ENCODE measurements at places on chromosomes 11 and 22. TPM values are rescaled to one million over a fixed set of nuclear protein-coding genes. Genes with fewer than 3 reads are reported as not detected.

TMEM45B gene
- polyA plus RNA-seq, result not detected

EHF gene
- polyA plus RNA-seq, result not detected

PANX2 gene
- 1.4 TPM for polyA plus RNA-seq

PLAAT5 gene
- polyA plus RNA-seq, result not detected

TTC28 gene
- polyA plus RNA-seq, result 5.6 TPM

ZDHHC13 gene
- 16.7 TPM for polyA plus RNA-seq

ME3 gene
- polyA plus RNA-seq, result 15.8 TPM

MPPED2 gene
- polyA plus RNA-seq, result not detected

ISX gene
- not detected for polyA plus RNA-seq

KRTAP5-9 gene
- polyA plus RNA-seq, result 0.09 TPM

- no peak for DNase-seq
Observed at GRCh38 chr11:42311514-42311913, 852.1 kb upstream of the LRRC4C start.

GRCh38 chr11:128708660-128709059 is 14.8 kb downstream of the FLI1 start:
- no peak for DNase-seq

DNA sequence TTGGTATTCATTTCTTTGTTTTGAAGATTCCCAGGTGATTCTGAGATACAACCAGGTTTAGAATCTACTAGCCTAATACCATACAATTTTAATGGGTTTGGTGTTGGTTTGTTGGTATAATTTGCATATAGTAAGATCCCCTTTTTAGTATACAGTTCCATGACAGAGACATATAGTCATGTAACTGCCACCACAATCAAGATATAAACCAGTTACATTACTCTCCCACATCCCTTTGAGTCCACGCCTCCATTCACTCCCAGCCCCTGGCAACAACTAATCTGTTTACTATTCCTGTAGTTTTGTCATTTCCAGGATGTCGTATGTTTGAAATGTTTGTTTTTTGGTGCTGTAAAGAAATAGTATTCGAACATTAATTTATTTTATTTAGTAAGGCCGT is 4.3 kb downstream of the ASRGL1 start:
- no peak for DNase-seq

DNA sequence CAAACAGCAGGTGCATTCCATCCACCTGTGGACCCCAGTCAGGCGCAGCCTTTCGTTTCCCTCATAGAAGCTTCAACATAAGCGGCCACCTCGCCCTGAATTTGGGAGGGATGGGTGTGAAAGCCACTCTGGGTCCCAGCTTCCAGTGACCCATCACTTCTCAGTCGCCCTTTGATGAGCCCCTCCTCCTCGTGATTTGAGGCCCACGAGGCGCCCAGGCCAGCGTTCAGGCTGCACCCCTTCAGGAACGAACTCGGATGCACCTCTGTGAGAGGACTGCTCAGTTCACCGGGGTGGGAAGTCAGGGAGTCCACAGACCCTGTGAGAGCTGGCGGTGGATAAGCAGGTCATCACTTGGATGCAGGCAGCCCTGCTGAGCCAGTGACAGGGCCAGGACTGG is 1118.2 kb downstream of the BRD1 start:
- no peak for DNase-seq

- no peak for DNase-seq
Observed at GRCh38 chr22:44402196-44403111, 89.7 kb upstream of the SHISAL1 start.

- no peak for DNase-seq
Observed at GRCh38 chr11:34120651-34121050, 15.2 kb downstream of the NAT10 start.

GRCh38 chr22:28902490-28902889 is 19.1 kb downstream of the ZNRF3 start:
- no peak for DNase-seq

DNA sequence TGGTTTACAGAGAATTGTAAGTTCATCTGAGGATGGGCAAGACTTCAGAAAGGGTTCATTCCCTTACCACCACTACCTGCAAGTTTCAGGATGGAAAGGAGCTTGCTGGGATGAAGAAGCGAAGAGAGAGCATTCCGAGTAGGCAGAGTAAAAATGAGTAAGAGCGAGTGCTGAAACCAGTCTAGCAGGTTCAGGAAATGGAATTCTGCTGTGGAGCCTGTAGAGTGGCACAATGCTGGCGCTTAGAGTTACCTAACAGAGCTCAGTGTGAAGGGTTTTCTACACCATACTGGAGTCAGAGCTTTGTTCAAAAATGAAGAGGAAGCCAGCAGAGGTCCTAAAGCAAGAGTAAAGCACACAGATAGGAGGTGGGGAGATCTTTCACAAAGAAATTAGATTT is 179.2 kb upstream of the ZC3H12C start:
- no peak for DNase-seq

GRCh38 chr11:120212259-120212878 is 1.5 kb downstream of the OAF start:
- no peak for DNase-seq

DNA sequence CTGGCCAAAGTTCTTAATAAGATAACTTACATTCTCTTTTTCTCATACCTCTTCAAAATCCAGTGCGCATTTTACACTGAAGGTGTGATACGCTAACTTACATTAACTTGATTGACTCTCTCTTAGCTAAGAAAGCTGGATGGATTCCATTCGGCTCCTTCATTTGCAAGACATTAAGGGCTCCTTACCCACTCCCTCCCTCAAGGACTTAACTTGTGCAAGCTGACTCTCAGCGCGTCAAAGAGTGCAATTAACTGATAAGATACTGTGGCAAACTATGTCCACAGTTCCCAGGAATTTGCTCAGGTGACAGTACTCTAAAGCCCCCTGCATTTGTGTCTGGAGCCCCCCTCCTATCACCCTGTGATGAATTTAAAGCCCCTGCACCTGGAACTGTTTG is 6.4 kb upstream of the RFPL1 start:
- DNase-seq, result no peak

GRCh38 chr11:79110796-79111195 is 330.0 kb downstream of the TENM4 start:
- no peak for DNase-seq

DNA sequence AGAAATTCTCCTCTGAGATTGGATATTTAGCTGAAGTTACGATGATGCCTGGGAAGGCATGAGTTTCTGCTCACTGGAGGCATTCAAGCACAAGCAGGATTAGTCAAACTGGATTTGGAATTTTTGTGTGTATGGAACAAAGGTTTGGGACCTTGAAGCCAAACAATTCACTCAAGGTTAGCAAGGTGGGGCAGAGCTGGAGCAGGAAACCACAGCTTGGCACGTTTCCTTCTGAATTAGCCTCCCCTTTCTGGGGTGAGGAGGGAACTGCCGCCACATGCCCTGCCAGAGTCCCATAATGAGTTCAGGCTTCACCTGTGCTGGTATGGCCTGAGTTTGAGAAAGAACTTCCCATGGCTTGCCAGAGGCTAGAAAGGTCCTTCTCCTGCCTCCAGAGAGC is 50.9 kb upstream of the RRAS2 start:
- no peak for DNase-seq

DNA sequence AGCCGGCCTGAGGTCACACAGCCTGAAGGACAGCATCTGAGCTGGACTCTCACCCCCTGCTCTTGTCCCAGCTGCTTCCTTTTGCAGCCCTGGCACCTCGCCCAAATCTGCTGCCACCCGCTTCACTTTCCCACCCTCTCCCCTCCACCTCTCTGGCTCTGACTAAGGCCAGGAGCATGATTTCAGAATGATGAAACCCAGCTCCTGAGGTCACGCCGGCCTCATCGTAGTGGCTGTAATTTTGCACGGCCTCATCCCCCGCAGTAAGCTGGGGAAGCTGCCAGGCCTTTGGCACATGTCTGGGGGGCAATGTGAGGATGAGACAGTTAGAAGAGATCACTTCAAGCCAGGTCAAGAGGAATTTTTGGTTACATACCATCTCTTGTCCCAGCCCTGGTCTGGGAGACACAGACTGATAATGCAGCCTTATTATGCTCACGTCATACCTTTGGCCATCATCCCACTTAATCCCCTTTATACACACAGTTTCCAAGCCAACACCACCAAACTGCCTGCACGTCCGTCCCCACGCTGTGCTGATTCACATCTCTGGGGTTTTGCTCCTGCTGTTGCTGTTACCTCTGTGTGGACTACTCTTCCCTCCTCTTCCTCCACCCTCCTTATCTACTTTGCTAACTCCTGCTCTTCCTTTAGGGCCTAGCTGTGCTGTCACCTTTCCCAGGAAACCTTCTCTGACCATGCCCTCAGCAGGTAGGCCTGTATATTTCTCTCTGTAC is 58.1 kb downstream of the CHRDL2 start:
- peak; percentile 94 for DNase-seq

- no peak for DNase-seq
Observed at GRCh38 chr22:27797520-27798391, 3.8 kb downstream of the MN1 start.

GRCh38 chr22:23397613-23398567 is 182.2 kb downstream of the IGLL1 start:
- DNase-seq, result no peak

- DNase-seq, result no peak
Observed at GRCh38 chr11:57391539-57391938, 1.1 kb upstream of the PRG2 start.

DNA sequence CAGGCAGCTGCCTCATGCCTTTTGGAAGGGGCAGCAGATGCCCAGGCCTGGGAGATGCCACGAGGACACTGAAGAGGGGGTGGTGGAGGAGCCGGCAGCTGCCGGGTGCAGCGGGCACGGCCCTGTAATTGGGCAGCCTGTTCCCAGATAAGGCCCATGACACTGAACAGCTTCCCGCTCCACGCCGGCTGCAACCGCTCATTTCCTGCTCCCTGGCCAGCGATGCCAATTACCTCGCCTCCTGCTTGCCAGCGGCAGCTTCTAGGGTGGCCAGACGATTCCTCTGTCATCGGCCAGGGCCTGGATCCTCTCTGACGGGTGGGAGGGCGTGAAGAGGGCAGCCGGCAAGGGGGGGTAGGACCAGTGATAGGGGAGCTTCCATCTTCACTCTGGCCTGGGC is 22.8 kb downstream of the FLRT1 start:
- no peak for DNase-seq

DNA sequence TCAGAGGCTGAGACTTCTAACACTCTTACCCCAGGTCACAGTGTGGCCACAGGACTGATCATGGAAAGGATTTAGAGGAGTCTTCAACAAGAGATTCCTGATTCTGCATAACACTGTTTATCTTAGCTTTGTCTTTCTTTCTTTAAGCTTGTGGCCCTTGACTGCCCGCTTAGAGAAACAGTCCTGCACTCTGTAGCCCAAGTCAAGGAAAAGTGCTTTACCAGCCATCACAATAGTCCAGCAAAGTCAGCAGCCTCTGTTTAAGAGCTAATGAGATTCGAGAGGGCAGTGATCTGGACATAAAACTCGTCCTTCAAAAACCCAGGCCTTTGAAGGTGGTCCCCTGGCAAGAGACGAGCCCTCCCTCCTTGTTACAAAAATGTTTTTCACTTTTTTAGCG is 30.0 kb downstream of the PRDM10 start:
- no peak for DNase-seq

GRCh38 chr11:102465696-102466095 is 13.1 kb upstream of the TMEM123 start:
- no peak for DNase-seq

- no peak for DNase-seq
Observed at GRCh38 chr11:121451178-121451985, 732 bp upstream of the SORL1 start.

GRCh38 chr11:74717221-74717969 is 13.8 kb downstream of the CHRDL2 start:
- no peak for DNase-seq

DNA sequence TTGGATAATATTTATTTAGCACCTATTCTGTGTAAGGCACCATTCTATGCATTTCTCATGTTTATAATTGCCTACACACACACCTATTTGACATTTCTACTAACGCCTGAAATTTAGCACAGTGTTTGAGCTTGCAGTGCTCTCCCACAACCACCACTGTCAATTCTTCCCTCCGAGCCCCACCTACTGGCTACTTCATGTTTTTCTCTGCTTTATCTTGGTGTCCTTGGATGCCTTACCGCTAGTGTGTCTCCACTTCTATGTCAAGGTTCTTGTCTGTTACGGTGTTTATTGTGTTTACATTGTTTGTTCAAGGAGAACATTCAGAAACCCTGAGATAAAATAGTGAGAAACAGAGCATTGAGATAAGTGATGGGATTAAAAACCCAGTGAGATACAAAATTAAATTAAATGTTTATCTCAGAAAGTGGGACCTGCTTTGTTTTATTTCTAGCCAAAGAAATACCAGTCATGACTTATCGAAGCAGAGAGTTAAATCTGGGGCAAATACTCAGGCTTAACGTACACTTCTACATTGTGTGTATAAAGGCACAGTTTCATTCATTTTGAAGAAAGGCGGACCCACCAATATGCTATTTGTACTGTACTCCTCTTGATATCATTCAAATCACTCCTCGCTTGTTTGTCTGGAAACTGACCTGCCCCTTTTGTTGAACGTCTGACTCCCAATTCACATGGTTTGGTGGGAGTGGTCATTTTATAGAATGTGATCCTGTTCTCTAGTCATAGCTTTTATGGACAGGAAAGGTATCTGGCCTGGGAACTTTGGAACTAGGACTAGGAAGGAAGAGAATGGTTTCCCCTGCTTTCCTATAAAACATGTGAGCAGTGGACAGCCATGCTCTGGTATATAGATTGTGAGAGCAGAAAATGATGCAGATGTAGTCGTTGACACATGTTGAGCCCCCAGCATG is 39.2 kb upstream of the SLC36A4 start:
- no peak for DNase-seq

DNA sequence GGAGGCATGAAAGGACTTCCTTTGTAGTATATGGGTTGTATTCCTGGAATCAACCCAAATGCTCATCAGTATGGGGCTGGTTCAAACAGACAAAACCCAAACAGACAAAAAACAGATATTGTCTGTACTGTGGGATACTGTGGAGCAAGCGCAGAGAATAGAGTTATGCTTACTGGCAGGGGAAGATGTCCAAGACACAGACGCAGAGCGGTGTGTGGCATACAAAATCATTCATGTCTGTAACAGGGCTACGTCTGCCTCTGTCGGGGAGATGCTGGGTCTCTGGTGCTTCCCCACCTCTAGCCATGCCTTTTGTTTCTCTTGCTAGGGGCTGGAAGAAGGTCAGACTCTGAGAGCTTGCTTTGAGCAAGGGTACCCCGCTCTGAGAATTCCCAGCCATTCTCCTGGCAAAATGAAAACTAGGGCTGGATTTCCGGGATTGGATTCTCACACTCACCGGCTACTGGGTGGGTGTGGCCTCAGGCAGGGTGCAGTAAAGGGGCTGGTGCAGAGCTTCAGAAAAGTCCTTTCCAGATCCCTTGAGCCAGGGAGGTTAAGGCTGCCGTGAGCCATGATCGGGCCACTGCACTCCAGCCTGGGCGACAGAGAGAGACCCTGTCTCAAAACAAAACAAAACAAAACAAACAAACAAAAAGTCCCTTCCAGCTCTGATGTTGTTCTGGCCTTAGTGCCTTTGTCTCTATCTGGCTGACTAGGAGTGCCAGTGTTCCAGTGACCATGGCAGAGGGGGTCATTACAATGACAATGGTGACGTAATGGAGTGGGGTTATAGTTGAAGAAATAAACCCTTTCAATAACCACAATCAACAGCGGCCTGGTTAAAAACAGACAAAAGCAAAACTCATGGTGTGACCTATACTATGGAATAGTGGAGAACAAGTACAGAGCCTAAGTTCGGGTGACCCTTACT is 2.9 kb upstream of the ABCC8 start:
- no peak for DNase-seq

GRCh38 chr22:45292731-45293442 is 8.1 kb downstream of the UPK3A start:
- no peak for DNase-seq

Measured in BJ (cell line).